EH (cell line): ENCODE measurements at places on chromosomes 16 and 17.
A peak's percentile ranks its signal among the peaks of the same experiment; 100 is the strongest.

DNA sequence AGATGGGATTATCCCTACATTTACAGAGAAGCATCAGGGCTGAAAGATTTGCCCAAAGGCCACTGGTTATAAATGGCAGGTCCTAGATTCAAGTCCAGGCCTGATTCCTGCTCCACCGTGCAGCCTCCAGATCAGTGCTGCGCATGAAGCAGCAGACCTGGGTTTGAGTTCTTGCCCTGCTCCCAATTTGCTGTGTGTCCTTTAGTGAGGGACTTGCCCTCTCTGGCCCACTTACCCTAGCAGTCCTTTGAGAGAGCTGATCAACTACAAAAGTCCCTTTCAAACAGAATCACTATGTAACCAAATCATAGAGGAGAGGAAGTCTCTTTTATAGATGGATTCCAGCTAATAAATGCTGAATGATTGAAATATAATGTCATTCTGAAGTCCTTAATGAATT is 200.4 kb downstream of the RAB11FIP4 start:
- DNase-seq: no peak

DNA sequence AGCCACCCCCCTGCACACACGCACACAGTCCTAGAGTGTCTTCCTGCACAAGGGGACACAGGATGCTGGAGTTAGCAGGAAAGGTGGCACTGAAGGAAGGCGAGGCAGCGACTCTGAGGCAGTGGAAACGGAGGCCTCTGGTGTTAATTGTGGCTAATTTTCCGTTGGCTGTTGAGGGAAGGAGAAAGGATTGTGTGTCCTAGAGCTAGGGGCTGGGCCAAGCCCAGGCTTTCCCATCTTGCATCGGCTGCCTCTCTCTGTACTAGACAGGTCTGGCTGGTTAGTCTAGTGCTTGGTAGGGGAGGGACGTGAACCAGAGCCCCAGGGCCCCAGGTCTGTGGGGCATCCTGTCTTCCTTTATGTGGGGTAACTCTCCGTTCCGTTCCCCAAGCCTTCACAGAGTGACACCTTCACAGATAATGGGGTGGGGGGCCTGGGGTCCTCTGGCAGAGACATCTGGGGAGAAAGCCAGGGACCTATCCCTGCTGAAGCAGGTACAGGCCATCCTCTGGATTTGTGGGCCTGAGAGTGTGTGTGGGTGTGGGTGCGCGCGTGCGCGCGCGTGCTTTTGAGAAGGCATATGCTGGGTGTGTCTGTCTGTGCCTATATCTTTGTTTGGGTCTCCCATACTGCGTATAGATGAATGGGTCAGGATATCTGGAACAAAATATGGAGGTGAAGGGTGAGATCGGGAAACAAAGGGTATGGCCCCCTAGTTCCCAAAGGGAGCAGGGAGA is at the start of gene CHD3:
CHD3 (plus strand) TSS at position 606 of the 737 bp plus-strand sequence. CDS start 212 bp downstream, outside the sequence.
- DNase-seq: no peak

DNA sequence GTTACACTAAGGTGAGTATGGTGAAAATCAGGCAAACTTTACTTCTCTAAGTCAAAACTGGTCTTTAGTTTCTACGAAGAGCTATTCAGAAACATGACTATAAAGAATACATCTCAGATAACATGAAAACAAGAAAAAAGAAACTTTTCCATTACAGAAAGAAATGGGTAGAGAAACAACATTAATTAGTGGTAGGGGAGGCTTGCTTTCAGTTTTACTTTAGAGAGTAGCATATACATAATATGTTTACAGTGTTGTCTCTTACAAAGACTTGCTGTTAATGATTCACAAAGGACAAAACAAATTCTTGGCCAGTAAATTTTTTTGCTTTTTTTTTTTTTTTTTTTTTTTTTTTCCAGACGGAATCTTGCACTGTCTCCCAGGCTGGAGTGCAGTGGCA is 34.2 kb downstream of the CRLF3 start:
- DNase-seq: no peak

- DNase-seq: no peak
Observed at GRCh38 chr17:31672161-31672819, 186.8 kb downstream of the COPRS start.

DNA sequence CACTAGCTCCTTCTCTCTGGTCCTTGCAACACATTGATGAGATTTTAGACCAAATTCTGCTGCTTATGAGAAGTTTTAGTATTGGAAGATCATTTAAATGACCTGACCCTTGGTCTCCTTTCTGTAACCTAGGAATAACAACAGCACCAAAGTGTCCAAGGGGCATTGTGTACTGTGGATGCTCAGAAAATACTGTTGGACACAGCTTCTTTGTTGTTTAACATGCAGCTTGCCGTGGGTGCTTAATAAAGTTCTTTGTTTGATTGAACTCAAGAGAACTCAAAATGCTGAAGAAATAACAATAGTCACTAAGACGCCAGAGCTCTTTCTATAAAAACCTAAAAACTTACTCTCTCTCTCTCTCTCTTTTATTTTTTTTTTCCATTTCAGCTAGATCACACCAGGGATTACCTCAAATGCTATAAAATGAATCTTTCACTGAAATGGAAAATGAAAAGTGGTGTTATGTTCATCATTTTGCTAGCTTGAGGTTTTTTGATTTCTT is 548.9 kb upstream of the CDH8 start:
- no peak for DNase-seq

- DNase-seq: peak; percentile 83
Observed at GRCh38 chr17:29613352-29613837, 9.3 kb downstream of the CORO6 start.

DNA sequence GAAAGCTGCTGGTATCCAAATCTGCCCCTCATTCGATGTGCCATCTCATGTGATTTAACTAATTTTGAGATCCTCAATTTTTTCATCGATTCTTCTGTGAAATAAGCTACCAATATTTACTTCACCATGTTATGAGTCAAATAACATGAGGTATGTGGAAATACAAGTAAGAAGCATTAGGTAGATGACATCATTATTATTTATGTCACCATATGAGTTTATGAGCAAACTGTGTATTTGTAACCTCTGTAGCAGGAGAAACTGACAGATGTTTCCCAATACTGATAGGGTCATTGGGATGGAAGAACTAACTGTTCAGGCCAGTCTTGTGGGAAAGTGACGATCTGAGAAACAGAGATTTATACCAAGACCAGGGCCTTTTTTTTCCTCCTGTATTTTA is 229.4 kb upstream of the GOT2 start:
- no peak for DNase-seq

GRCh38 chr17:71405101-71405500 is 715.7 kb upstream of the SOX9 start:
- no peak for DNase-seq

GRCh38 chr16:54283725-54284318 is 2.8 kb downstream of the IRX3 start:
- DNase-seq: no peak

DNA sequence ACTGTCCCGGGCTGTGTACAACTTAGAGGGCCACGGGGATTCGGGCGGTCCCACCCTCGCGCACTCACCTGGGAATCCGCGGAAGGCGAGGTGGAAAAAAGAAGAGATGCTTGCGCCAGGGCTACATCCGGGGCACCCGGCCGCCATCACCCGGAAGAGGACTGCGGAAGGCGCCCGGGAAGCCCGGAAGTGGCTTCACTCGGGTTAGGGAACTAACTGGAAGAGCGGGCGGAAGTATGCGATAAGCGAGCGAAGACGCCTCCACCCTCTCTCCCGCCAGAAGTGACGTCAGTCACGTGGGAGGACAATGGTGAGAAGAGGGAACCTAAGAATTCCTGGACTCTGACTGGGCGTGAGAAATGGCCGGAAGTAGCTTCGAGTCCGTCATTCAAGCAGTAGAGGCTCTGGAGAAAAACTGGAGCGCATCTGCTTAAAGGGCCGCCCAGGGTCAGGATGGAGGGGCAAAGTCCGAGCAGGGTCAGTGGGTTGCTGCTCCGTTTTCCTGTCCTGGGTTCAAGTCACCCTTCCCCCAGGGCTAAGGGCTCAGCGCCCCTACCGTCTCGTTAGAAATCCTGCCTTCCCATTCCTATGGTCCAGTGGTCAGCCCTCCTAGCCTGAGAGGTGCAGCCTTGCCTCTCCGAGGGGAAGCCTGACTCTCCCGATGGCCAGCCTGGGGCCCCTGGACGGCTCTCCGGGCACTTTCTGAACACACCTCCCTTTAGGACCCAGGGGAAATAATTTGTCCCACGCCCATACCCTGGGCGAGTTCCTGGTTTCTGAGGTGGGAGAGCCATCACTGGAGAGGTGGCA is at the start of gene CD2BP2:
CD2BP2 (minus strand) TSS at position 165 of the 810 bp plus-strand sequence. CDS start 627 bp downstream, outside the sequence.
- DNase-seq: peak; percentile 100

GRCh38 chr16:4370570-4371356 is 885 bp upstream of the VASN start:
- DNase-seq: peak; percentile 84

DNA sequence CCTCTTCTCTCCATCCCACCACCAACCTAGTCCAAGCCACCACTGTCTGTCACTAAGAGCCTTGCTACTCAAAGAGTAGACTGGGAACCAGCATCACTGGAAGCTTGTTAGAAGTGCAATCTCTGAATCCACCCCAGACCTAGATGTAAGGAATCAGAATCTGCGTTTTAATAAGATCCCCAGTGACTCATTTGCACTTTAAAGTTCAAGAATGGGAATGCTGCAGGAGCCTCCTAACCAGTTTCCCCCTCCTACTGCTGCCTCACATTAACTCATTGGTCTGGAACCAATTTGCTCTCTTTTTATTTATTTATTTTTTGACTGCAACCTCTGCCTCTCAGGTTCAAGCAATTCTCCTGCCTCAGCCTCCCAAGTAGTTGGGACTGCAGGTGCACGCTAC is 19.8 kb upstream of the LYRM9 start:
- peak; percentile 46 for DNase-seq

DNA sequence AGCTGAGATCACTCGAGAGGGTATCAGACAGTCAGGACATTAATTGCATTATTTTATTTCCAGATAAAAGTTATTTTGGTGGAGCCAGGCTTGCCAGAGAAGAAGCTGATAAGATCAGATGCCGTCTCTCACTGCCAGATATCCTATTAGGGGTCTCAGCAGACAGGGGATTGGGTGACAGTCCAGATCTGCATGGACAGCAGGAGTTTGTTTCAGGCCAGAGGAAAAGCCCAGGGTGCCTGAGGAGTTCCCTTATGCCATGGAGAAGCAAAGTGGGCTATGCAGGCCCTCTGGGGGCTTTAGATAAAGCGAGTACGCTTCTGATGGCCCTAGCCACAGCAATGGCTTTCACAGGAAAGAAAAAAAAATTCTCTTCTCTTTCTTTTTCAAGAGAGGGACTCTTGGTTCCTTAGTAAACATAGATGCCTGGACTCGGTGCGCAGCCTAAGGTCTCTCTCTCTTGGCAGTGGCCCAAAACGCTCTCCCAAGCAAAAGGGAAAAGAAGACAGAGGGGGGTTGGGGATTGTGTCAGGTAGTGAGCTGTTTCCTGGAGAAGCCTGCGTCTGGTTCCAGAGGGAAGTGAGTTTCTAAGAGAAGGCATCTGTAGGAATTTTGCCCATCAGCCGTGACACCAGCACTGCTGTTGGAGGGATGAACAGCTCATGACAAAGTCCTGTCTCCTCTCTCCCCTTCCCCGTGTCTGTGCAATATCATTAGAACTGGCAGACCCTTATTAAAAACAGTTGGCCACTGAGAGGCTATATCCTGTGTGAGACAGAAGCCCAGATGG is 166.3 kb upstream of the FOXF1 start:
- DNase-seq: peak; percentile 51

- DNase-seq: peak; percentile 73
Observed at GRCh38 chr17:38428643-38429371, 543 bp downstream of the ARHGAP23 start.

GRCh38 chr16:50668368-50669008 is 12.6 kb downstream of the SNX20 start:
- no peak for DNase-seq

DNA sequence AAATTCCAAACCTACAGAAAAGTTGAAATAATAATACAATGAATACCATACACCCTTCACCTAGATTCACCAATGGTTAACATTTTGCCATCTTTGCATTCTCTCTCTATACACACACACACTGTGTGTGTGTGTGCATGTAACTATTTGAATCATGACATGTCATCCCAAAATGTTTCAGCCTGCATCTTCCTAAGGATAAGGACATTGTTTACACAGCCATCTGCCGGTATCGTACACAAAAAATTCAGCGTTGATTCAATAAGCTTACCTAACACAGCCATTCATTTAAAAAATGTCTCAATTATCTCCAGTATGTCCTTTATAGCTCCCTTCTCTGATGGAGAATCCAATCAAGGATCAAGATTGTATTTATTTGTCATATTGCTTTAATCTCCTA is 3.9 kb downstream of the MXRA7 start:
- DNase-seq: no peak

DNA sequence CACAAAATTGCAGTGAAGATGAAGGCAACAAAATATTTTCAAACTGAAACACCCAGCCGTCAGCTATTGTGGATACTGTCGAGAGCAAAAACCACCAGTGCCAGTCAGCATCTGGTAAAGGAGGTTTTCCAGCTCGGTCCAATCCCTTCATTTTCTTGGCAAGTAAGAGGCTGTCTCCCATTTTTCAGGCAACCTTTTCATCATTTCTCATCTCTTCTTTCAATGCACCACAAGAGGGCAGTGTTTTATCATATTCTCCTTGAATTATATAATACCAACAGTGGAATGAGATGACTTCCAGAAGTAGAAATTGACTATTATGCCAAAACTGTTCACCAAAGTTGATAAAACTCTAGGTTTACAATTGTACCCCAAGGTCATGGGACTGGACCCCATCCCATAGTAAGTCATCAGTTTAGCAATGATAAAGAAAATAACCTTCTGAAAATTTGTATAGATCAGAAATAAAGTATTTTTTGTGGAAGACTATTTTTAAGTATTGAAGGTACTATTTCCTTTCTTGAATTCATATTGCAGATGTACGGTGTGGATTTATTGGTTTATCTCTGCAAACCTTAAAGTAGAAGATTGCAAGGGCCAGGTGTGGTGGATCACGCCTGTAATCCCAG is 16.8 kb downstream of the NQO1 start:
- DNase-seq: peak; percentile 74

DNA sequence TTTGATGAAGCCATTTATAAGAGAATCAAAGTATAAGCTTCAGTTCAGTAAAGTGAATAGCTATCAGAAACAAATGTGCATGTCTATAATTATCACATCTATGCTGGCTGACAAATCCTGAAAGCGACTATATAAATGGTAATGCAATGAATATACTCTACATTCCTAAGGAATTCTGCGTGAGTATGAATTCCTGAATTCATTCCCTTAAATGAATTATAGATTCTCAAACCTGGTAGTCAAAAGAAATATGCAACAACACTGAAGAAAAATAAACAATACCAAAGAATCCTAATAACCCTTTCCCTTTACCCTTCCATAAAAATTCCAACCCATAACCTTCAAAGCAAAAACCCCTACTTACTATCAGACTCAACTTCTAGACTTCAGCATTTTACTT is 416.6 kb upstream of the PMFBP1 start:
- peak; percentile 58 for DNase-seq
